ENCODE measurements at places on chromosomes 4 and X.
A peak's percentile ranks its signal among the peaks of the same experiment; 100 is the strongest.

DNA sequence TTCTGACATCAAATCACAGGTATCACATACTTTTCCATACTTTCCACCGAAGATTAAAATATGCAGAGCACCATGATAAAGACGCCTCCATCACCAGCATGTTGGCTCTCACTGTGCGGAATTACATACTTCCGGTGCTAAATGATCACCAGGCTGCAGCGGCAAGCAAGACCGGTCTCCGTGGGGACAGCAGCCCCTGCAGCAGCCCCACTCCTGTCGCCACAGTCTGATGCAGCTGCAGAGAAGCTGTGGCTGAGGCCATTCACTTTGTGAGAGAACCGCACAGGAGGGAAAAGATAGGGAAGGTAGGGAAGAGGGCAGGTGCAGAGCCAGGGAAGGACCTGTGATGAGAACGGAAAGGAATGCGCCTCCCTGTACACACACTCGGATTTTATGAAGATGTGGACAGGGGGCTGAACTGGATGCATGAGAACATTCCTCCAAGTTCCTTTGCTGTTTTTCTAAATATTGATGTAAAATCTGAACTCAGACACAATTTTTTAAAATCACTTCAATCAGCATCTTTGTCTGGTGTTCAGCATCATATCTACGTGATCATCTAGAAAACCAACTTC, 38.3 kb downstream of the AFAP1 start:
- DNase-seq = peak; percentile 21

GRCh38 chr4:52617336-52618020, 41.6 kb downstream of the USP46 start:
- no peak for DNase-seq

- DNase-seq = no peak
Observed at GRCh38 chr4:17134565-17134964, 236.1 kb upstream of the LDB2 start.

DNA sequence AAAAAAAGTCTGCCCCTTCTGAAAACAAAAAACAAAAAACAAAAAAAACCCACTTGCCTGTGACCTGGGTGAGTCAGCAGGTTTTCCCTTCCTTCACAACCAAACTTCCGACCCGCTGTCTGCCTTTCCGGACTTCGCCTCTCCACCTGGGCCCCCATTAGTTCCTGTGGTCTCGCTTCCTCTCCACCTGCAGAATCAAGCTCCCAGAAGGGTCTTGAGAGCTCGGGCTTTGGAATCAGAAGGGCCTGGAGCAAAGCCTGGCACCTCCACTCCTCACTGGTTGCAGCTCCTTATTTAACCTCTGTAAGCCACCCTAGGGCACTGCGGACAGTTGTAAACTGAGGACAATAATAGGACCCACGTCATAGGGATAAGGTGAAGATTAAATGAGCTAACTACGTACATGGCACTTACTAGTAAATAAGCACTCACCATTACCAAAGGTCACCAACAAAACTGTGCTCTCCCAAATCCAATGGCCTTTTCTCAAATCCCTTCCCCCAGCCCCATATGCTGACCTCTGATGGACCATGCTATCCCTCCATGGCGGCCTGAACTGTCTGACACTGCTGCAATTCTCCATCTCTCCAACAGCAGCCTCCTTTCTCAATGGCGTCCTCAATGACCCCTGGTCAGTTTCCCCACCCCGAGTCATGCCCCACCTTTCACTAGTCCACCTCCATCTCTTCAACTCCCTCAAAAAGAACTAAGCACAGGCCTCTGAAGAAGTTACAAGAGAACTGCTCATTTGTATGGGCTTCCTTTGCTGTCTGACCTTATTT, 64.2 kb downstream of the IRF2 start:
- no peak for DNase-seq

DNA sequence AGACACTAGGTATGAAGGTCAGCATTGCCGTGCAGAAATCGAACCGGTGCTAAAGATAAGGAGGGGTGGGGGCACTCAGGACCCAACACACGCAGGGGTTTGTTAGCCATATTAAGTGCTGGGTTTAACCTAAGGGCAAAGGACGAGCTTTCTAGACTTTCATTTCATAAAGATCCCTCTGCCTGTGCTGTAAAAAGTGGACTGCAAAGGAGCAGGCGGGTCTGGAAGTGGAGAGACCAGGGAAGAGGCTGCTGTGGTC, 1.3 kb downstream of the CASP3 start:
- no peak for DNase-seq
